ENCODE measurements at places on chromosomes 5 and 9.

DNA sequence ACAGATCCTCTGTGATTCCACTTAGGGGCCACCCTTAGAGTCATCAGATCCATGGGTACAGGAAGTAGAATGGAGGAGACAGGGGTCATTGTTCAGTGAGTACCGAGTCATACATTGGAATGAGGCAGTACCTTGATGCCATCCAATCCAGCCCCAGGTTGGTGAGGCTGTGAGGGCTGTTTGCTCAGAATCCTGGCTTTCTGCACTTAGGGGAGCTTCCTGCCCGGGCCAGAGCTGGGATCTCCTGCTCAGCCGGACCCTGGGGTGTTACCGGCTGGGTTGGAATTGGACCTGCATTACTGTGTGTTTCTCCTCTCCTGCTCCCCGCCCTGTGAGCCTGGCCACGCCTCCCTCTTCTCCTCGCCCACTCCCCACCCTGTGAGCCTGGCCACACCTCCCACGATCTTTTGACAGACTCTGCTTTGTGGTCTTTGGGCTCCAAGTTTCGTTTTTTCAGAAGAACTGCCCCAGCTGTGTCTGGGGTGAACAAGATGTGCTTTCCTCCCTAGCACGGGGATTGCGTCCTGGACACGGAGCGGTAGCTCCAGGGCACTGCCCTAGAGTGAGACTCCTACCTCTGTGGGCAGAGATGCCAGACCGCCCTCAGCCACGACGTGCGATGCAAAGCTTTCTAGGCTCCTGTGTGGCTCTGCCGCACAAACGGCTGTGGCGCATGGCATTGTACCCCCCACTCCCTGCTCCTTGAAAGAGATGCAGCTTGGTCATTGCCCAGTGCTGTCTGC, 15.4 kb downstream of the TRAF2 start:
- DNase-seq = no peak

- DNase-seq = no peak
These were observed 157.2 kb downstream of the EFNA5 start for GRCh38 chr5:107513337-107514085.

DNA sequence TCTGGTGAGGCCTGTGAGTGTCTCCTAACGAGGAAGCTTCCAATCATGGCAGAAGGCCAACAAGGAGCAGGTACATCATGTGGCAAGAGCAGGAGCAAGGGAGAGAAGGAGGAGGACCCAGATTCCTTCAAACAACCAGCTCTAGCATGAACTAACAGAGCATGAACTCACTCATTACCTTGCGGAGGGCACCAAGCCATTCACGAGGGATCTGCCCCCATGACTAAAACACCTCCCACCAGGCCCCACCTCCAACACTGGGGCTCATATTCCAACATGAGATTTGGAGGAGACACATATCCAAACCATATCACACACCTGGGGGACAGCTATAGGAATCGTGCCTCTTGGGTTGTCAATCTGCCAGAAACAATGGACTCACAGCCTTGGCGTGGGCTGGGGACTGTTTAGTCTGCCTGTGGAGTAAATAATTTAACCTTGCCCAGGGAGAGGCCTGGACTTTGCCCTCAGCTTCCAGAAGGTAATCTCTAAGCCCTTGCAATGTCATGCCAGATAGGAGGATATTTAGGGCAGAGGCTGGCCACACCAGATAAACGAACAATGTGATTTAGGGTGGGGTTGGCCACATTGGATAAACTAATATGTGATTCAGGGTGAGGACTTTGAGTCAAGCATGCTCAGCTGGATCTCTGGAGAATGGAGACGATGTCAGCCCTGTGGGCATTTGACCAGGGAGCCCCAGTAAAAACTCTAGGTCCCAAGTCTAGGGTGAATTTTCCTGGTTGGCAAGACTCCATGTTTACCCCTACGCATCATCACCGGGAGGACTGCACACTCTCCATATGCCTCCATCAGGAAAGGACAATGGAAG, 13.6 kb upstream of the VDAC1 start:
- DNase-seq = no peak

DNA sequence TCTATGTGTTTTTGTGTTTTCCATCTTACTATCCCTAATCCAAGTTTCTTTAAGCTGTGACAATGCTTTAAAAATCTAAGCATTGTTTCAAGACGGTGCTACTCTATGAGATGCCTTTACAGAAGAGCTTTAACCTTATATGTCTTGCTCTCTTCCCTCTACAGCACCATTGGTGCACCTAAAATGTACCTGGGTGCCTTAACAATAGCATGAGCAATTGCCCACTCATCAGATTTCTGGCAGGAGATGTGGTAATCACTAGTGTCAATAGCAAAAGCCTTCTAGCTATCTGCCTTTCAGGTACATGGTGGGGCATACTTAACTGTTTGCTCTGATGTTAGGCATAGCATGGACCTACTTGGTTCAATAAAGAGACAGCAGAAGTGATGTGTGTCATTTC, 222.3 kb upstream of the KIF2A start:
- DNase-seq = no peak

GRCh38 chr5:124157320-124157719, 589.1 kb downstream of the ZNF608 start:
- DNase-seq = no peak

GRCh38 chr5:14395411-14395810, 186.2 kb upstream of the OTULINL start:
- DNase-seq = no peak

GRCh38 chr9:22026696-22027095, 17.6 kb upstream of the CDKN2B start:
- no peak for DNase-seq

DNA sequence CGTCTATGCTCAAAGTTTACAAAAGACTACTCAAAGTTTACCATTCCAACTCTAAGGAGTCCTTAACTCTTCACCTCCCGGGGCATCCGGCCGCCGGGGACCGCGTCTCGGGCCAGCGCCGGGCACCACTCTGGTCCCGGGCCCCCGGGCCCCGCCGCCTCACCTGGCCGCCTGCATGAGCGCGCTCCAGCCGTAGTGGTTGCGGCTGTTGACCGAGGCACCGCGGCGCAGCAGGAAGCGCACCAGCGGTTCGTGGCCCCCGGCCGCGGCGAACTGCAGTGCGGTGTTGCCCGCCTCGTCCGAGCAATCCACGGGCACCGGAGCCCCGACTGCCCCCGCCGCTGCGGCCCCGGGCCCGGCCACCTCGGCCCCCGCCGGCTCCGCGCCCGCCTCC, 388 bp downstream of the ANKS6 start:
- DNase-seq = no peak

GRCh38 chr5:1959725-1960581, 77.2 kb upstream of the IRX4 start:
- DNase-seq = no peak

DNA sequence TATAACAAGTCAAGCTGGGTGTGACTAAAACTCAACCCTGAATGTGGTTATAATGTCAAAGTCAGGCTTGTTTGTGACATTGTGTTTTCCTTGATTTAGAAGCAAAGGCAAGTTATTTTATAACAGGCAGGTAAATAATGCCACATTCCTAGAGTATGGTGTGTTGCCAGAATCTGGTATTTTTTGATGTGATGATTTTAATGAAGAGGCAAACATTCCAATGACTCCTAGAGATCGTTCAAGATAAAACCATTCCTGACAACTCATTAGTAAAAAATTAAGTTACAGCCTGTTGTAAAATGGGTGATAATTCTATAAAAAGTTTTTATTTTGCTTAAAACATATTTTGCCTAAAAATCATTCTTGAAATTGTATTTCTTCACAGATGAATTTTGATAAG, 60.0 kb downstream of the RAB14 start:
- no peak for DNase-seq

- DNase-seq = no peak
These were observed 110.3 kb upstream of the TBC1D2 start for GRCh38 chr9:98365781-98366180.

- no peak for DNase-seq
These were observed 41.3 kb downstream of the EFCAB9 start for GRCh38 chr5:172235132-172235780.

- no peak for DNase-seq
These were observed 65.9 kb upstream of the GNAQ start for GRCh38 chr9:78097541-78097940.

DNA sequence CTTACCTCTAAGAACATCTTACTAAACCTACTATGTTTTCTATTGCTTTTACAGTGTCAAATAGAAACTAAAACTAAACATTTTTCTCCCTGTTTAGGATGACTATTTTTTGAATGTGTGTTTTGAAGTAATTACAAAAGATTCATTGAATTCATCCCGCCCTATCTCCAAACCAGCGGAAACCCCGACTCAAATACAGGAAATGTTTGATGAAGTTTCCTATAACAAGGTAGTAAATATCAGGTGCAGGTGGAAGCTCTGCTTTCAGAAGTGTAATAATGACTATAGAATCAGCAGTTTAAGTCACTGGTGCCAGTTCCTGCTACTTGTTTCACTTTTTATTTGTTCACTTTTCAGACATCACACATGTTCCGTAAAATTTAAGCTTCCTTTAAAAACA, 20.0 kb downstream of the ERAP2 start:
- no peak for DNase-seq

- no peak for DNase-seq
These were observed 617 bp downstream of the SLC9A3 start for GRCh38 chr5:523441-524222.

GRCh38 chr5:144503123-144503522, 332.4 kb downstream of the KCTD16 start:
- DNase-seq = no peak

GRCh38 chr5:57836921-57837320, 354.3 kb upstream of the ACTBL2 start:
- DNase-seq = no peak

- DNase-seq = no peak
These were observed 53.4 kb downstream of the GNAQ start for GRCh38 chr9:77978086-77978781.

DNA sequence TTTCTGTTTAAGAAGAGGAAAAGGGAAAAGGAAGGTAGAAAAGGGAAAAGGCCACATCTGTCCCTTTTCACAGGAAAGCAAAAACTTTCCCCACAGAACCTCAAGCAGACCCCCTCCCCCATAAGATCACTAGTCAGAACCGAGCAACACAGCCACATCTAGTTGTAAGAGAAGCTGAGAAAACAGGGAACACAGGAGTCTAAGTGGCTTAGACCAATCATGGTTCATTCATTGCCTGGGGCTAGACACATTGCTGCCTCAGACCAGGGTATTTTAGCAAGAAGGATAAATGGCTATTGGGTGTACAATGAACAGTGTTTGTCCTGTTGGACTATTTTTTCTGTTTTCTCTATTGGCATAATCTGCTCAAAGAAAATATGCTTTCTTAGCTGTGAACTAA, 98.0 kb downstream of the ARL15 start:
- no peak for DNase-seq

GRCh38 chr9:13034694-13035002, 244.8 kb downstream of the MPDZ start:
- DNase-seq = no peak

DNA sequence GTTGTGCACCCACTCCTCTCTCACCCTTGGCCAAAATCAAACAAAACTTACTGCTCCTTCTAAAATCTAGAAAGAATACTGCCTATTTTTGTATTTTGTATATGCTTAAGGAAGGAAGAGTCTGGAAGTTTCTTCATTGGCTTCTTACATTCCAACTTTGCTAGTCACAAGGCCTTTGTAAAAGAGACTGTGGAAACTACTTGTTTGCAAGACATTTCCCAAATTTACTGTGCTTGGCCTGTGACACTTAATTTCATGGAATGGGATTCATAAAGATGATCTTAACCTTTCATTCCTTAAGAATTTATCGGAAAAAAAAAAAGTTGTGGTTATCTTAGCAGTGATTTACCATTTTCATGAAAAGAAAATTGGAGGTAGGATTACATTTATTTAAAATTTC, 208.9 kb downstream of the VPS13A start:
- DNase-seq = no peak

DNA sequence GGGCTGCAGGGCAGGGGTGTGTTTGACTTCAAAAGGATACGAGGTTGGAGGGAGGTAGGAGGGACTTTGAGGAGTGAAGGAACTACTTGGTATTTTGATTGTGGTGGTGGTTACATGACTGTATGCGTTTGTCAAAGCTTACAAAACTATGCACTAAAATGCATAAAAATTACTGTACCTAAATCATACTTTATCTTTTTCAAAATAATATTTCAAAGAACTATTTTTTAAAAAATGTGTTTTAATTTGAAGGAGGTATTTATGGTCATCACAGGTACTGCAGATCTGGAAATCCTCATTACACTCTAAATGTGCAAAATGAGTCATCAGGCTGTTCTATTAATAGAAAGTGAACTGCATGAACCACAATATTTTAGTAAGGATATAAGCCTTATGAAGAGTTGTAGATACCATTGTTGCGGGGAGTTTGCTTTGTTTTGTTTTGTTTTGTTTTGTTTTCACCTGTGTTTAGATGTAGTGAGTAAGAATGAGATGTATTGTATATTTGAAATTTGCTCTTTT, 116.9 kb downstream of the ARRDC3 start:
- no peak for DNase-seq

GRCh38 chr5:80959768-80960442, at the start of gene RASGRF2:
TSS of gene RASGRF2 (plus strand) at chr5:80960363. CDS start at chr5:80960739, 376 bp downstream.
- no peak for DNase-seq

- no peak for DNase-seq
These were observed 1.4 kb upstream of the JAK2 start for GRCh38 chr9:4983601-4984165.

DNA sequence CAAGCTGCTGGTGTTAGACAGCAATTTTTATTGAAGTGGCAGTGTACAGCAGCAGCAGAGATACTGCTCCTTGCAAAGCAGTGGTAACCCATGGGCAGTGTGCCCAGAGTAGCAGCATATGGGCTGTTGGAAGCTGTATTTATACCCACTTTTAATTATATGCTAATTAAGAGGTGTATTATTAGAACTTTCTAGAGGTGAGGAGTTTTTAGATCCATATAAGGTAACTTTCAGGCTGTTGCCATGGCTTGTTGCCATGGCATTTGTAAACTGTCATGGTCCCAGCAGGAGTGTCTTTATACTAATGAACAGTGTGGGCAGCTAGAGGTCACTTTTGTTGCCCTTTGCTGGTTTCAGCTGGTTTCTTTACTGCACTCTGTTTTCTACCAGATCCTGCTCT, 3.7 kb upstream of the PJA2 start:
- no peak for DNase-seq

- no peak for DNase-seq
These were observed 61.2 kb downstream of the TMEM232 start for GRCh38 chr5:110665184-110665726.

GRCh38 chr5:142109331-142110045, 909 bp downstream of the NDFIP1 start:
- no peak for DNase-seq

DNA sequence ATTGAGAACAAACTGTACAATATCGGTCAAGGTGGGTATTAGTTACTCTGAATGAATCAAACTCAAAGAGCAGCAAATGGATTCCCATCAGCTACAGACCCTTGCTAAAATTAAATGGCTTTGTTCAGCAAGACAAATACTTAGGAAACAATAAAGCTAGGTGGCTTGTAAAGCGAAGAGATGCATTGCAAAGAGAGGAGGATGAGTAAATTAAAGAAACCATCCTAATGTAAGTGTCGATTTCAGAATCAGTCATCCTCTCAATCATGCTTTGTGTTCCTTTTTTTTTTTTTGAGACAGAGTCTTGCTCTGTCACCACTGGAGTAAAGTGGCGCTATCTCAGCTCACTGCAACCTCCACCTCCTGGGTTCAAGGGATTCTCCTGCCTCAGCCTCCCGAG, 359.2 kb upstream of the ZNF462 start:
- DNase-seq = no peak

GRCh38 chr5:143416411-143416810, 12.9 kb upstream of the NR3C1 start:
- no peak for DNase-seq

GRCh38 chr9:21095561-21095960, 17.8 kb upstream of the IFNB1 start:
- DNase-seq = no peak
